ENCODE measurements at places on chromosomes 7 and 10.
A peak's percentile ranks its signal among the peaks of the same experiment; 100 is the strongest.

- DNase-seq, result peak; percentile 90
Observed at GRCh38 chr10:70589762-70590654, 12.5 kb downstream of the PRF1 start.

DNA sequence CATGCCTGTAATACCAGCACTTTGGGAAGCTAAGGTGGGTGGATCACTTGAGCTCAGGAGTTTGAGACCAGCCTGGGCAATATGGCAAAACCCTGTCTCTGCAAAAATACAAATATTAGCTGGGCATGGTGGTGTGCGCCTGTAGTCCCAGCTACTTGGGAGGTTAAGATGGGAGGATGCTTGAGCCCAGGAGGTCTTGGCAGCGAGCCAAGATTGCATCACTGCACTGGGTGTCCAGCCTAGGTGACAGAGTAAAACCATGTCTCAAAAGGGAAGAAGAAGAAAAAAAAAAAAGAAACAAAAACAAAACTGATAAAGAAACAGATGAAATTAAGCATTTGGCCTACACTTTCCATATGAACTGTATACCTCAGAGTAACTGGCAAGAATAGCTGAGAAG is 319.2 kb downstream of the PARD3 start:
- no peak for DNase-seq

DNA sequence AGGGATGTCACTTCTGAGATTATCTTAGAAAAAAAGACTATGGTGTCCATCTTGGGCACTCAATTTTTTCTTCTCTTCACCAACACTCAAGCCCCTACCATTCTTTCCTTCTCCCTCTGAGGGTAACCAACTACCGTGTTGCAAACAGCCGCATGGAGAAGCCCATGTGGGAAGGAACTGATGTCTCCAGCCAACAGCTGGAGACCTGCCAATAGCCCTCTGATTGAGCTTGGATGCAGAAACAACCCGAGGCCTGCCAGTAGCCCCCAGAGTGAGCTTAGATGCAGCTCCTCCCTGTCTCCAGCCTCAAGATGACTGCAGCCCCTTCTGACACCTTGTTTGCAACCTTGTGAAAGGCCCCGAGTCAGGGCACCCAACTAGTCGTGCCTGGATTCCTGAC is 36.4 kb upstream of the CHCHD3 start:
- peak; percentile 30 for DNase-seq

DNA sequence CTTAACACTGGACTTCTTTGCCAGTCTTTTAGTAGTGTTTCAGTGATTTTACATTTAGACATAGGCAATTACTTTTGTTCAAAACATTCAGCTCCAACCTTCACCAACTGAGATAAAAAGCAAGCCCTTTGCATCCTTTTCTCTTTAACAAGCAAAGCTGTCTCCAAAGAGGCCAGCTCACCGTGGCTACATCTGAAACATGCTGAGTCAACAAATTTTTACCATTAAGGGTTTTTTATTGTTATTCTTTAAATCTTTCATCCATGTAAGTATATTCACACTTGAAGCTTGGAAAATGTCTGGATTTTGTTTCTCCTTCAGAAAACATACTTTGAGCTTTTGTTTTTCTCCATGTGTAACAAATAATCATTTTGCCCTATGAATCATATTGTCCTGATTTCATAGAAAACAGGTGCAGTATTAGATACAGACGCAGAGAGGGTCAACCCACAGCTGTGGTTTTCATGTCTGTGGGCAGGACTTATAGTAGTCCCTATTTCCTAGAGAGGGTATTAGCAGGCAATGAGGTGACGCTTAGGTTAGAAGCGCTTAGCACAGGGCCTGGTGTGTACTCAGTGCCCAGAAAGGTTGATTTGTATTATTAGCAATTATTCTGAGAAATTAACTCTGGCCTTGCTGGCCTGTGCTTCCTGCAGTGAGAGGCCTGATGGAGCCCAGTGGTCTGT is 99.5 kb downstream of the MKI67 start:
- DNase-seq, result no peak

DNA sequence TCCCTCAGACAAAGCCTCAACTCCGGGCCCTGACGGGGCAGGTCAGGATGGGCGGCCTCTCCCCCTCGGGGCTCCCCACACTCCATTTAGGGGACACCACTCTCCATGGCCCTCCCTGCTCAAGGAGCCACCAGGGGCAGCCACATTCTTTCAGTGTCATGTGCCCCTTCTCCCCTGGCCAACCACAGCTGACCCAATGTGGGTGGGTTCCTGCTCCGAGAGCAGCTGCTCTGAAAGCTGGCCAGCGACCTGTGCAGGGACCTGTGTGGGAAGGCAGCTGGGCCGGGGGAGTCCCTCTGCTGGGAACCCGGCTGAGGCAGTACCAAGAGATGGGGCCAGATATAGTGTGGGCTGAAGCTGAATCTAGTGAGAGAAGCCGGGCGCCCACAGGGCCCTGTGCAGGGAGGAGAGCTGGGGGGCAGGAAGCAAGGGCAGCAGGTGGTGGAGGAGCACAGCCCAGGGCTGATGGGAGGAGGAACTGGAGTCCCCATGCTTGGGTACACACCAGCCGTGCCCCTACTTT is 40.6 kb upstream of the NPFFR1 start:
- DNase-seq, result peak; percentile 83

- no peak for DNase-seq
Observed at GRCh38 chr10:112249722-112250121, 33.5 kb upstream of the TECTB start.

DNA sequence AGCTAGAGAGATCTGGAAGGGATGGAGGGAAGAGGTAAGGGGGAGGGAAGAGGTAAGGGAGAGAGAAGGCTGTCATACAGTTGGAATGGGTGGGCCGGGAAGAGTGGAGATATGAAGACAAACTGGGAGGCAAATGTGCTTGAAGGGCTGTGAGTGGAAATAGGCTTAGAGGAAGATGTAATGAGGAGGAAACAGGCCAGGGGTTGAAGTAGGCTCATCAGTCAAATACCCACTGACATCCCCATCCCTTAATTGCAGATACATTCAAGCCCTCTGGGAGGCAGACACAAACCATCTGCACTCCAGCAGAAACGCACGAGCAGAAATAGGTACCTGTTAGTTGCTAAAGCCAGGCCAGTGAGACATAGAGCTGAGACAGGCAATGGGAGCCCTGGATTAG is 2.1 kb downstream of the SYNPO2L start:
- peak; percentile 31 for DNase-seq

All from muscle of back (tissue), 13 donors.